ENCODE measurements at places on chromosomes 4 and X.

DNA sequence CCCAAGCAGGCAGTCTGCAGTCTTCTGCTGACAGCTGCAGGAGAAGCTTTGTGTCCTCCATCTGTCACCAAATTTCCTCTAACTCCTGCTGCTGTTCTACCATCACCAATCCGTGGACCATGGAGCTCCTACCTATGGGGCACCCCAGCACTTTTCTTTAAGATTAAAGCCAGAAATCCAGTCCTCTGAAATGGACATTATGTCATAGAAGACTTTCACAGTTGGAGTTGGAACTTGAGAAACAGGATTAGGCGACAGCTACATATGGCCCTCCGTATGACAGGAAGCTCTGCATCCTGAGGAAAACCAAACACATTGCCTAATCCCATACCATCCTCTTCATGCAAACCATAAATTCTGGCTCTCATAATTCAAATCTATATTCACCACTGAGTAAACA lies 470.6 kb upstream of the GALNTL6 start:
- no peak for DNase-seq

DNA sequence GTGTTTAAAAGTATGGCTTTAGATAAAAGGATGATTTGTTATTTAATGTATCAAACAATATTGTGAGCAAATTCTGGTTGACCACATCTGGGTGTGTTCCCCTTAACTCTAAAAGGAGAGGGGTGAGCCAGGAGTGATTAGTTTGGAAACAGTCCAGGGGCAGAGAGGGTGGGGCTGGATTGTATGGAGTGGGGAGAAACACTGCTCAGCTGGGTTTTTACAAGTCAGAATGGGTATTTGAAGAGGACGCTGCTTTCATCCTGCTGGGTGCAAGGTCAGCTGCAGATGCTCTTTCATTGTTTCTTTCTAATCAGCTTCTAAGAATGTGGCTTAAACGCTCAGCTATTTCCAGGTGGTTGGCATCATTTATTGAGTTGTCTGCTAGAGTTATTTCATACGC lies 82.8 kb upstream of the LIMCH1 start:
- no peak for DNase-seq

GRCh38 chr4:182318256-182318655 lies 75.1 kb downstream of the TENM3 start:
- no peak for DNase-seq

GRCh38 chrX:135389717-135390116 lies 32.0 kb upstream of the SMIM10L2A start:
- no peak for DNase-seq

- DNase-seq: no peak
Measured at GRCh38 chr4:136113921-136114320, 1418.4 kb downstream of the PCDH18 start.

DNA sequence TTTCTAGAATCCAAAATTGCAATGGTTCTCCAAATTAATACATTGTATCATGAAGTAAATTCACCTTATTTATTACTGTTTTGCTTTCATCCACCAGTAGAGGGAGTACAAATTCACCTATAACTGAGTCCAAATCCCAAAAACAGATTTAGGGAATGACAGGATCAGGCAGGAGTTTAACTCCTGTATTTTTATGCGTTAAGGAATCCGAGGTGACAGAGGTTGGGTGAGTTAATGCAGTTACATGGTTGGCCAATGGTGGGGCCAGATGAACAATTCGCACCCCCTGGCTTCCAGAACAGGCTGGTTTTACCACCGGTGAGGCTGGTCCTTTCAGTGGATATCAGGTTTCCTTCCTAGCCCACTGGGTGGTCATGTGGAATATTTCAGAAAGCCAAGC lies 82.4 kb downstream of the MTNR1A start:
- no peak for DNase-seq

DNA sequence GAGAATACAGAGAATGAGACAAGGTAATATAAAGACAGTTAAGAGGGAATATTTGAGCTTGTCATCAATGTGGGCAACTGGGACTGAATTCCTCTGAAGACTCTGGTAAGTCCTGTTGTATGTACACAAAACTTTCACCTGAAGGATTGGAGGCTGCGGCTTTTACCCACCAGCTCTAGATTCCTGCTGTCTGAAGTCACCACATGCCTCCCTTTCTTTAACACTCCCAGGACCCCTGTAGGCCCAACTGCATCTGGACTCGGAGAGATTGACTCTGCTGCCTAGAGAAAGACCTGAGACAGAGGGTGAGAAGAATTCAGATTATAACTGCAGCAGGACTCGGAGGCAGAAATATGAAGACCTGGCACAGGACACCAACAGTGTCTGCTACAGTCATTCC lies 1048.0 kb downstream of the PDHA2 start:
- DNase-seq: no peak

GRCh38 chr4:175806727-175807126 lies 5.3 kb downstream of the GPM6A start:
- no peak for DNase-seq

DNA sequence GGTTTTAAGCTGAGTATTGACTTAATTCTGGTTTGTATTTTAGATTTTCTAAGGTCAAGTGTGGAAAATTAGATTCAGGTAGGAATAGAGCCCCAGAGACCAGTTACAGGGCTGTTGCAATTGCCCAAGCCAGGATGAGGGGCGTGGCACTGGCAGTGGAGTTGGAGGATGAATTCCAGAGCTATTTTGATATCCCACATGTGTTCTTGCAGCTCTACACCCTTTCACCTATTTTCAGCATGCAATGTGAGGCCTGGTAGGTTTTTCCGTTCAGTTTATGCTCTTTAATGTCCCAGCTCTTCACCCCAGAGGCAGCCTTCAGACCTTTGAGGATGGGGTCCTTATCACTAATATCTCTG lies 17.9 kb upstream of the OGT start:
- no peak for DNase-seq

- DNase-seq: no peak
Measured at GRCh38 chr4:109499513-109499912, 60.5 kb upstream of the MCUB start.

DNA sequence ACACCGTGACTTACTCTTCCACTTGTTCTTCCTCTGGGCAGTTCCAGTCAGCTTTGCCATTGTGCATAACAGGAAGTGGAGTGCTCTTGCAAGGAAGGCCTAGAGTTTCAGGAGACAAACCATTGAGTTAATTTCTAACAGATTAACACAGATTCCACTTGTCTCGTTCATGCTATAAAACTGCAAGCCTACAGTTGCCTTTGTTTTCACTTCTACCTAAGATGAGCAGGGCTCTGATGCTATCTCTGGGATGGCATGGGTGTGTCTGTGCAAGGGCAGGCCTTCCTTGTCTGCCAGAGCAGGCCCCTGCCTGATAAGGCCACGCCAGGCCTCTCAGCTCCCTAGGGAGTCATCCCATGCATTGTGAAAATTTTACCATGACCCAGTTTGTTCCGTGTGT lies 67.7 kb upstream of the PGRMC2 start:
- DNase-seq: no peak

- DNase-seq: peak; percentile 39
Measured at GRCh38 chr4:5452156-5452555, 256.2 kb downstream of the EVC2 start.

DNA sequence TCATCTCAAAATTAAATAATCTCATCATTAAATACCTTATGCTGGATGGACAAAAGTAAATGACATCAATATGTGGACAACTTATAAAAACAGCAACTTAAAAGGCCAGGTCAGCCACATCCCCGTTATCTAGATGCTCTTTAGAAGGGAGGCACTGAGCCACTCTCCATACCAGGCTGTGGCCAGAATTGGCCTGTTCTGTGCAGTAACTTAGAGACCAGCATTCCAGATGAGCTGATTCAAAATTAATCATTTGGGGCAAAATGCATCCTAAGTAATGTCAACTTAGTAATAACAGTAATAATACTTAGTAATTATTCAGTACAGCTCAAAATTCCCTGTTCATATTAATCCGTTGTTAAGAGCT lies 373.6 kb downstream of the FBXW7 start:
- no peak for DNase-seq

DNA sequence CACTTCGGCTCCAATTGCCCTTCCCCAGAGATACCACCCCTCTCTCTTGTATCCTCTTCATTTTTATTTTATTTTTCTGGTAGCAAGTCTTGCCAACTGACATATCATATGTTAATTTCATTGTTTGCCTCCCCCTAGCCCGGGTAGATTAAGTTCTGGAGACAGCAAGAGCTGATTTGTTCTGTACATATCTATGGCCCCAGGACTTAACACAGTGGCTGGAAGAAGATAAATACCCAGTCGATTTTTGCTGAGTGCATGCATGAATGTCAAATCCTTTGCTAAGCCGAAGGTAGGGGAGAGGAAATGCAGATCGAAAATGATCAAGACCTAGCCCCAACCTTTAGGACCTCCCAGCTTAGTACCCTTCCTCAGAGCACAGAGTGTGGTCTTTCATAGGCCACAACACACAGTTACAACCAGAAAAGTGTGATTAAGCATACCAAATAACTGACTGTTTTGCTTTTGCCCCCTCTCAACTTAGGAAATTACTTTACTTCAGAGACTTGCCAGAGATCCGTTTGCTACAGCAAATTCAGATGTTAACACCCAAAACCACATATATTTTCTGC lies 58.7 kb upstream of the KLF3 start:
- DNase-seq: no peak

DNA sequence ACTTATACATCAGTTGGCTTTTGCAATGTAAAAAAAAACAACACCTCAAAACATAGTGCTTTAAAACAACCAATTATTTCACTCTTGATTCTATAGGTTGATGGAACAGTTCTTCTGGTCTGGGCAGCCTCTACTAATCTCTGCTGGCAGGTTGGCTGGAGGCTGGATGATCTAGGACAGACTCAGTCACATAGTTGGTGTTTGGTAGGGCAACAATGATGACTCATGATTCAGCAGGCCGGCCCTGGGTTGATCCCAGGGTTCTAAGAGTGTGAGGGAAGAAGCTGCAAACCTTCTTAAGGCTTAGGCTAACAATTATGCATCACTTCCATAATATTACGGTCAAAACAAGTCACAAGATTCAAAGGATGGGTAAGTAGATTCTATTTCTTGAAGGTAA lies 558.2 kb downstream of the ZNF674 start:
- no peak for DNase-seq

DNA sequence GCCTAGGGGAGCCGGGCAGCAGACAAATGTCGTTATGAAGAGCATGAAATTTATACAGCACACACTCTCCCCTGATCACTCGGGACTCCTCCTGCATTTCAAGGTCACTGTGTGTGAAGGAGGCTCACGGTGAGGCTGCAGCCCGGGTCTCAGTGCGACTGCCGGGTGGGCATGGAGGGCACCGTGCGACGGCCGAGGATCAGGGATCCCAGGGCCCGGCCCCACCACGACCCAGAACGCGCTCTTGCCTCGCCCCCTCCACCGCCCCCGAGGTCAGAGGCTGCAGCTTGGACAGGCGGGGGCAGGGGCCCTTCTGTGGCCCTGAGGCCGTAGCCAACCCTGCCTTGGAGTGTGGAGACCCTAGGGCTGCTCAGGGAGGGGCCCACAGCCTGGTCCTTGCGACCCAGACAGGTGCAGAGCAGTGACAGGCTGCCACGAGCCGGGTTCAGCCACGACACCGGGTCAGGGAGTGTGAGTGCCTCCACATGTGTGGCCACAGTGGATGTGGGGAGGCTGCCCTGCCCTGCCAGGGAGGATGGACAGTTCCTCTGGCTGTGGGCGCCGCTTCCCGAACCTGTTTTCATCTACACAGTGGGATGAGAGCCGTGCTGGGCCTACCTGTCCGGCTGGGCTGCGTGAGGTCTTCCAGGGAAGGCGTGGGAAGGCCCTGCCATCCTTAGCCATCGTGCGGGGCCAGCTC lies 89.3 kb upstream of the NKX1-1 start:
- DNase-seq: peak; percentile 62

DNA sequence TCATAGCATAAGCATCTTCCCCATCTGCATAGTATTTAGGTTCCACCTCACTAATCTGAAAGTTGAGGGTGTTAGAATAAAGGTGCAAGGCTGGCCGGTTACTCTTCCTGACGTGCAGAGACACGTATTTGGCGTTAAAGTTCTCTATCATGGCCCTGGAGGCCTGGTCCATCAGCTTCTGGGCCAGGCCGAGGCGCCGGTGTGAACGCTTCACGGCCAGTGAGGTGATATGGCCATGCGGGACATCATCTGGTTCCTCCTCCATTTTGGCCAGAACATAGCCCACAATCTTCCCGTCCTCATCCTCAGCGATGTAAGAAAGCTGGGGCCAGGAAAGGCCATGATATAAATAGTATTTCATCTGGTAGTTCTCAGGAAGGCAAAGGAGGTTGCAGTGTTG lies 425 bp downstream of the NAA11 start:
- no peak for DNase-seq

DNA sequence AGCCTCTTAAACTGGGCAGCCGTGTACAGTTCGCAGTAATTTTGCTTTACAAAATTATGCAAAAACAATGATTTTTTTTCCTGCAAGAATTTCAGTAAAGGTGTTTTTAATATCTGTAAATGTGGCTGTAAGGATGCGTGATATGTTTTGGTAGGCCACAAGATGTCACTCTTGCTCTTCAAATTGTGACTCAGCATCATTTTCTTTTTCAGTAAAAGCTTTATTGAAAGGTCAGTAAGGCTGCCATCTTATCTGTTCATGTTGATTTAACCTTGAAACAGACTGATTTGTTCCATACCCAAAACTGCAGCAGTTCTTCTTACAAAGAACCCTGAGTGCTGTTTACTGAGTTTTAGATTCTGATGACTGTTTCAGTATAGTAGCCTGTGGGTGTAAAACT lies 39.9 kb downstream of the TXLNG start:
- DNase-seq: no peak

GRCh38 chrX:70219938-70220764 lies 14.3 kb upstream of the AWAT1 start:
- DNase-seq: no peak

DNA sequence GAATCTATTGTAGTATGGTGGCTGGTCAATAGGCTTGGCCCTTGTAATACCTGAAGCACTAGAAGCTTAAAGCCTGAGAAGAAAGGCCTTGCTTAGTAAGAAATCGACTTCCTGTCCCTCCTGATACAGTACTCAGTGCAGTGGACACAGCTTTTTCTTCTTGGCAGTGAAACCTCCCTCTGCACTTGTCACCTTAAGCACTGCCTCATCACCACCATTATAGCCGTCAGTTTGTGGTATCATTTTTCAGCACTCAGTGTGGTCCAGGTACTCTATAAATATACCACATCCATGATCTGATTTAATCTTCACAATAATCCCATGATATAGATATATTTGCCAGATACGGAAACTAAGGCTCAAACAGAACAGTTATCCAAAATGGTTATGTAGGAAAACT lies 75.2 kb downstream of the PALLD start:
- DNase-seq: no peak
